ENCODE measurements at places on chromosomes 3 and 15.
A peak's percentile ranks its signal among the peaks of the same experiment; 100 is the strongest.

DNA sequence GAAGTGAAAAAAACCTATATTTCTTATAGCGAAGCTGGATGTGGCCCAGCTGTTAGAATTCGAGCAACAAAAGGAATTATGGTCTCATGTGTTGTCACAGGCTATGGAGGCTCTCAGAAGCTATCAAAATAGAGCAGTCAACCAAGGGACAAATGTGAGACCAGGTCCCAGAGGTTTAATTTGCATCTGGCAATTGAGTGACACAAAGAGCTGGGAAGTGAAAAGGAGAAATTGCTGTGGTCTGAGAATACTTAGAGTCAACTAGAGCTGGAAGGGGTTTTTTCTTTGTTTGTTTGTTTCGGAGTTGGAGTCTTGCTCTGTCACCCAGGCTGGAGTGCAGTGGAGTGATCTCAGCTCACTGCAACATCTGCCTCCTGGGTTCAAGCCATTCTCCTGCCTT lies 61.3 kb upstream of the SMAD3 start:
- DNase-seq: no peak

DNA sequence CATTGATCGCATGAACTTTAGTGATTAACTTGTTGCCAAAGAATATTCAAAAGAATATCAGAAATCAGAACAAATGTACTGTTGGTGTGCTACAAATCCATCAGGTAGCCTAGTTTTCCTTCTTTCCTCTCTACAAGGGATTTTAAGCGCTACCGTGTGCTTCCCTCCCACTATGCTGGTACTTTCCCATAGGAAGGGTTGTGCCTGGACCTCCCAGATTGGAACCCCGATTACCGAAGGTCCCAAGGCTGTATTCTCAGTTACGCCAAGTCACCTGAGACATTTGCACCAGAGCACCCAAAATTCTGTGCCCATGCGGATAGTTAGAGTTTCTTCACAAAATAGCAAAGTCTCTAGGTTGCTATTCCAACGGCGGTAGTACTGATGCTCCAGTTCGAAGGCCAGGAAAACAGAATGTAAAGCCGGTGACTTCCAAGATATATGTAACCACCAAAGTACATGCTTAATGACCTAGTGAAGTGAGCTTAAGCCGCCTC lies 23.4 kb upstream of the GATM start:
- DNase-seq: no peak

GRCh38 chr15:82749951-82750830 lies 40.5 kb upstream of the AP3B2 start:
- DNase-seq: peak; percentile 92

GRCh38 chr3:16897254-16897926 lies 12.6 kb downstream of the PLCL2 start:
- no peak for DNase-seq

DNA sequence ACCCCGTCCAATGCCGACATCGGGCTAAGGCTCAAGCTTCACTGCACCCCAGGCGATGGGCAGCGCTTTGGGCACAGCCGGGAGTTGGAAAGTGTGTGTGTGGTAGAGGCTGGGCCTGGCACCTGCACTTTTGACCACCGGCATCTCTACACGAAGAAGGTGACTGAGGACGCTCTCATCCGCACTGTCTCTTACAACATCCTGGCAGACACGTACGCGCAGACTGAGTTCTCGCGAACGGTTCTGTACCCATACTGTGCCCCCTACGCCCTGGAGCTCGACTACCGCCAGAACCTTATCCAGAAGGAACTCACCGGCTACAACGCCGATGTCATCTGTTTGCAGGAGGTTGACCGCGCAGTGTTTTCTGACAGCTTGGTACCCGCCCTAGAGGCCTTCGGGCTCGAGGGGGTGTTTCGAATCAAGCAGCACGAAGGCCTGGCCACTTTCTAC lies 1.0 kb downstream of the PDE12 start:
- DNase-seq: no peak

GRCh38 chr15:63013052-63013808 lies 29.3 kb upstream of the TPM1 start:
- DNase-seq: no peak

- DNase-seq: no peak
Measured at GRCh38 chr3:23172059-23172458, 31.1 kb upstream of the UBE2E2 start.

DNA sequence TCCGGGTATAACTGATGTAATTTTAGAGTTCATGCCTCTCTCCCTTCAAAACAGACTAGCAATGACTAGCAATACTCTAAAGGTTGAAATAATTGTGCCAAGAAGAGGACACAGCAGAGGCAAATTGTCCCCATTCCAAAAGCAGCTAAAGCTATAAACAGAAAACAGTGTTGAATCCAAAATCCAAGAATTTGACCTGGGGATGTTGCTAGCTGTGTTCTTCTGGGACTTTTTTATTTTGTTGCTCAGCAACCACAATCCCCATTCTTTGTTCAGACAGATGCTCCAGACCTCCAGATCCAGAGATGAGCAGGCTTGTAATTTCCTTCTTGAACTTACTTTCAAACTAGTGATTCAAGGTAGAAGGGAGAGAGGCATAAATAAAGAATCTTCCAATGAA lies 191.5 kb downstream of the FOXB1 start:
- no peak for DNase-seq

- DNase-seq: peak; percentile 58
Measured at GRCh38 chr3:23002836-23003732, 200.0 kb upstream of the UBE2E2 start.

DNA sequence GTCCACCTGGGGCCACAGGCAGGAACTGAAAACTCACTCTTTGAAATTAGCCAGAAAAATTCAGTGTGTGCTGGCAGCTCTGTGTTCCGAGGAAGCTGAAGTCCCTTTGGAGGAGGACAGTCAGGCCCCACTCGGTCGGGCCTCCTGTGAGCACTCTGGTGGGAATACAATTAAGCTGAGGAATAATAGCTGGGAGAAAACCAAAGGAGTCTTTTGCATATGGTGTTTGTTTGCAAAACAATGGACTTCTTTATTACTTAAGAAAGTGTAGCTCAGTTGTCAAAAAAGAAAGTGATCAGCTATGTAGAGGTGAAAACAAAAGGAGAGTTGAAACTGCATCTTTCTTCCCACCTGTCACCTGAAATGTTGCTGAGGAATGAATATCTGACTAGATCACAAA lies 202.5 kb downstream of the MEIS2 start:
- no peak for DNase-seq

DNA sequence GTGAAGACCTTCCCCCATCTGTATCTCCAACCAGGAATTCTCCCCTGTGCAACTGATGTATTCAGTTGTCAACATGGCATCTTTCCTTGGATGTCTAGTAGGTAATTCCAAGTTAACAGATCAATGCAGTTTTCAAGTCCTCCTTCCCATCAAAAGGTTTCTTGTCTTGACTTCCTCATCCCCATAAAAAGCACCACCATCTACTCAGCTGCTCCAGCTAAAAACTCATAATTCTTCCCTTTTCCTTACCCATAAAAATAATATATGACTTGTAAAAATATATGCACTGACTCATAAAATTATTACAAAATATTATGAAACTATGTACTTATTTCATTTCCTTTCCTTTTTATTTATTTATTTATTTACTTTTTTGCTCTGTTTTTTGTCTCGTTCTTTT lies 5.0 kb upstream of the CAND2 start:
- DNase-seq: no peak

- DNase-seq: no peak
Measured at GRCh38 chr15:77599899-77600298, 32.8 kb downstream of the LINGO1 start.

GRCh38 chr3:16392065-16392464 lies 121.4 kb downstream of the RFTN1 start:
- DNase-seq: no peak

- DNase-seq: no peak
Measured at GRCh38 chr15:88202231-88202630, 54.3 kb downstream of the NTRK3 start.

GRCh38 chr3:69385723-69386555 lies at the start of gene FRMD4B:
FRMD4B (minus strand) TSS chr3:69386088; CDS start chr3:69385989, 99 bp downstream.
- DNase-seq: peak; percentile 9

DNA sequence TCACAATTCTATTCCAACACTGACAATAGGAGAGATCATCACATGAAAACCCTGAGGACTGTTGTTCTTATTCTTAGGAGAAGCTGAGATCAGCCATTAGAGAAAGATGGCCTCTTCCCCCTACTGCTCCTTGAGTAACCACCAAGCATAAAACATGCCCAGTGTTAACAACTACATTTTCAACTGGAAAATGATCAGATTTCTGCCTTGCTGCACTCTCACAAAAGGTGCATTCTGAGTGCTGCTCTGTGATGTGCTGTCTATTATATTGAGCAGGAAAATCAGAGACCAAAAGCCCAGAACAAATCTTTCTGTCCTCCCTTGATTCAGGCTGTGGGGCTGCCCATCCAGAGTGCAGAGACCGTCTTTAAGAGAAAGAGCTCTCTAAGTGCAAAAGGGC lies 304.6 kb upstream of the TRIM42 start:
- DNase-seq: no peak

GRCh38 chr15:36469311-36469966 lies 110.0 kb upstream of the CDIN1 start:
- DNase-seq: no peak

DNA sequence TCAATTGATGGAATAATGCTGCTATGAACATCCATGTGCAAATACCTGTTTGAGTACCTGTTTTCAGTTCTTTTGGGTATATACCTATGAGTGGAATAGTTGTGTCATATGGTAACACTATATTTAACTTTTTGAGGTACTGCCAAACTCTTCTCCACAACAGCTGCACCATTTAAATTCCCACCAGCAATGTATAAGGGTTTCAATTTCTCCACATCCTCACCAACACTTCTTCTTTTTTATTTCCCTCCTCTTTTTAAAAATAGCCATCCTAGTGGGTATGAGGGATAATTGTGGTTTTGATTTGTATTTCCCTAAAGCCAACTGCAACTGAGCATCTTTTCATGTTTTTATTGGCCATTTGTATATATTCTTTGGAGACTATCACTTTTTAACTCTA lies 31.3 kb upstream of the ARHGEF3 start:
- no peak for DNase-seq

GRCh38 chr3:184320104-184320445 lies 5.7 kb downstream of the EIF4G1 start:
- peak; percentile 74 for DNase-seq

- no peak for DNase-seq
Measured at GRCh38 chr3:184167786-184168185, 6.9 kb upstream of the AP2M1 start.

DNA sequence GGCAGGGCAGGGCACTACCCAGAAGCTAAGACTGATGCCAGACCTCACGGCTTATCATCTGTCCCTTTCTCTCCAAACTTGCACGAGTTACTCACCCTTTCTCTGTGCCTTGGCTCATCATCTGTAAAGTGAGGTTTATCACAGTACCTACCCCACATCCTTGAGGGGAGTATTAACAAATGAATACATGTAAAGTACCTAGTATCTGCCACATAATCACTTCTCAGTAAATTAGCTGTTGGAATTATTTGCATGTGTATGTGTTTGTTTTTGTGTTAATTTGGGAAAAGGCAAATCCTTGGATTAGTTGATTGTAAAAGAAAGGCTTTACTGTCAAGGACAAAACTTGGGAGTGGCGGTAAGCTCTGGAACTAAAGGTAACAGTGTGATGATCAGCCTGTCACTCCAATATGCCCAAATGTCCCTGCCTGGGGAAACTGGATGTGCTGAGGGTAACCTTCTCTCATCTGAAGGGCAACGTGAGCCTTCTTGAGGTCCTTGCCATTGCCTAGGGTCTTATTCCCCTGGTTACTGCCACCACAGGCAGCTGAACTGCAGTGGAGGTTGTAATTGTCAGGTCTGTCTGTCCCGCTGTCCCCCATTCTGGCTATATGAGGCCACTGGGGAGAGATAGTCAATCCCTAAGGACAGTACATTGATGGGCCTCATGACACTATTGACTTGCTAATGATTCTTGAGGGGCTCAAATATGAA lies 269.4 kb downstream of the CLSTN2 start:
- DNase-seq: no peak

- DNase-seq: peak; percentile 50
Measured at GRCh38 chr15:55917881-55918296, 75.5 kb downstream of the NEDD4 start.

GRCh38 chr3:14507305-14507741 lies 32.8 kb downstream of the GRIP2 start:
- DNase-seq: no peak

DNA sequence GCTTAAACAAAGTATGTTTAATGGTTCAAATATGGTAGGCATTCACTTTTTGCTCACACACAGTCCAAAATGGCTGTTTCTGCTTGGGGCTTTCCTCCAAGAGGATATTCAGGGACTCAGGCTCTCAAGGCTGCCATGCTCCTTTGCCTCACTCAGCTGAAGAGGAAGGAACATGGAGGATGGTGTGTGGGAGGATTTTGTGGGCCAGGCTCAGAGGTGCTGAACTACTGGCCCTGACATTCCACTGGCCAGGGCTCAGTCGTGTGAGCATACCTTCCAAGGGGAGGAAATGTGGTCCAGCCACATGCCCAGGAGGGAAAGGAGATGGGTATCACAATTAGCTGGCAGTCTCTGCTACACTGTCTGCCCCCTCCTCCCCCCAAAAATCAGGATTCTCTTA lies 8.7 kb downstream of the PXYLP1 start:
- DNase-seq: no peak

- no peak for DNase-seq
Measured at GRCh38 chr3:28824316-28824715, 456.6 kb upstream of the RBMS3 start.

DNA sequence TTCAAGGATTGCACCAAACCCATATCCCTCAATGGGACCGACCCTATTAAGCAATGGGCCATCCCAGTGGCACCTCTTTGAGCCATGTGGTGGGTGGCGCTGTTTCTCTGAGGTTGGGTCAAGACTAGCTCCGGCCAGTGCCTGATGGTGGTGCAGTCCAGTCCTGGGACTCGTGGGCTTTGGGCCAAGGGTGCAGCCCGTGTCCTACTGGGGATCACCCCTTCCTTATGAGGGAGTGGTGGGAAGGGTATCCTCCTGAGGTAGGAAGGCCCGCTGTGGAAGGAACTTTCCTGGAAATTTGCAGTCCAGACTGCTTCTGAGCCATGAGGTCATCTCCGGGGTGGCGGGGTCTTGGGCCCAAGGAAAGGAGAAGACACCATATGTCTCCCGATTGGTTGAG lies 231.6 kb downstream of the SNRPN start:
- DNase-seq: no peak

- DNase-seq: no peak
Measured at GRCh38 chr15:27062951-27063350, 92.0 kb downstream of the GABRG3 start.

DNA sequence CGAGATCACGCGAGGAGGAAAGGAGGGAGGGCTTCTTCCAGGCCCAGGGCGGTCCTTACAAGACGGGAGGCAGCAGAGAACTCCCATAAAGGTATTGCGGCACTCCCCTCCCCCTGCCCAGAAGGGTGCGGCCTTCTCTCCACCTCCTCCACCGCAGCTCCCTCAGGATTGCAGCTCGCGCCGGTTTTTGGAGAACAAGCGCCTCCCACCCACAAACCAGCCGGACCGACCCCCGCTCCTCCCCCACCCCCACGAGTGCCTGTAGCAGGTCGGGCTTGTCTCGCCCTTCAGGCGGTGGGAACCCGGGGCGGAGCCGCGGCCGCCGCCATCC lies 1.1 kb upstream of the SETD5 start:
- DNase-seq: peak; percentile 86

Data from COR-L47 (cell line).